NCI-H187 treated with DMSO at 0.1 percent for 48 hours (cell line): ENCODE measurements at places on chromosomes 7 and 10.

- no peak for DNase-seq
Observed at GRCh38 chr10:99292159-99292558, 37.0 kb upstream of the CNNM1 start.

DNA sequence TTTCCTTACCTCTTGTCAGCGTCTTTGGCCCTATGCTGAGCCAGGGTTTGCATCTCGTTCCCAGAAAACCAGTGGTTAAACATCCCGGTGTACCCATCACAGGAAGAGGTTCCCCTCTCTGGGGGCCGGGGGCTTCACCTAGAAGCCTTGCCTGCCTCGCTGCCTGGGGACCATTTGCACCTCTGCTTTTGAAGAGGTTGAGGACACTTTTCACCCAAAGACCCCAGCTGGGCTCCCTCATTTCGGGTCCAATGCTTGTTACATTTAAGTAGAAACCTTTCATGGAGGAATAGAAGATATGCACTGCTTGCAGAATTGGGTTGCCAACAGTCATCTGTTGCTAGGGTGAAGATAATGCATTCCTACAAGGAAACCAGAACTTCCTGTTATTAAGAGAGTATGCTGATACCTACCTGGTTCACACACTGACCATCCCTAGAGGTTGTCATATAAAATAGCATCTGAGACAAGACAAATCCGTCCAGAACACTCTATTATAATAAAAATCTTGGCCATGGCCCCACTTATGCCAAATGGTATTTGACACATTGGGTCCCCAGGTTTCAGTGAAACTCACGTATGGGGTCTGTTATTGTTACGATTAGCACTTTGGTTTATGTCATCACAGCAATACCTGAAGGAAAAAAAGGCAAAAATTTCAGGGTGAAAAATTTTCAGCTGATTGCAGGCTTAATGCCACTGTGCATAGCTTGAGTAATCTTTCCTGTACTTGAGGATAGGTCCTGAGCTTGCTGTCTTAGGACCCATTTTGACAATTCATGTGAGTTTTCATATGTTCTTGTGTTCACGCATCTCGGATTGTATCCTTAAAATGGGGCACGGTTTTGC lies 917 bp downstream of the ZNF365 start:
- DNase-seq: no peak

GRCh38 chr7:132495936-132496335 lies 80.3 kb downstream of the PLXNA4 start:
- no peak for DNase-seq

DNA sequence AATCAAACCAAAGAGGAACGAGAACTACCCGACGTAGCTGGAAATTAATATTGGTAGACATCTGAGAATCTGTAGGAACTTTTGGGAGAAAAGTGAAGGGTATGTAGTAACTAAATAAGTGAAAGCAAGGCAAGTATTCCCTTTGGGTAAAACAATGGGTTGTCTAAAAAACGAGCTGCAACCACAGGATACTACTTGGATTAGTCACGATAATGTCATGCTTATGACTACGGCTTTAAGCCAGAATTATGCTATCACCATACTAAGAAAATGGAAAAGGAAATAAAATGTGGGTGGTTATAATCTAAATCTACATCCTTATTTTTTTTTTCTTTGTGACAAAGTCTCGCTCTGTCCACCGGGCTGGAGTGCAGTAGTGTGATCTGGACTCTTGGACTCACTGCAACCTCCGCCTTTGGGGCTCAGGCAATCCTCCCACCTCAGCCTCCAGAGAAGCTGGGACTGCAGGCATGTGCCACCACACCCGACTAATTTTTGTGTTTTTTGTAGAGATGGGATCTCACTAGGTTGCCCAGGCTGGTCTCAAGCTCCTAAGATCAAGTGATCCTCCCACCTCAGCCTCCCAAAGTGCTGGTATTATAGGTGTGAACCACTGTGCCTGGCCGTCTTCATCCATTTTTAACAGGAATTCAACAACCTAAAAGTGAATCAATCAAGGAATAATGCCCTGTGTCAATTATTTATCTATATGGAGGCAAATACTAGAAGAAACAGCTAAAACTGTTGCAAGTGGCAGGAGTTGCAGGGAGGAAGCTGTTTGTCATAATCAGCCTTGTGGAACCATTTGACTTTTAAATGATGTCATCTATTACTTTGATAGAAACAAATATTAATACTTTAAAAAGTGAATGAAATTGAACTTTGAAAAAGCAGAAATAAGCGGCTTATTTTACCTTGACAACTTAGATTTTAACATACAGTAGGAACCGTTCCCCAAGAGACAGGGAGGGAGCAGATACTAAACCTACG lies 189.3 kb downstream of the PRPF18 start:
- DNase-seq: no peak

DNA sequence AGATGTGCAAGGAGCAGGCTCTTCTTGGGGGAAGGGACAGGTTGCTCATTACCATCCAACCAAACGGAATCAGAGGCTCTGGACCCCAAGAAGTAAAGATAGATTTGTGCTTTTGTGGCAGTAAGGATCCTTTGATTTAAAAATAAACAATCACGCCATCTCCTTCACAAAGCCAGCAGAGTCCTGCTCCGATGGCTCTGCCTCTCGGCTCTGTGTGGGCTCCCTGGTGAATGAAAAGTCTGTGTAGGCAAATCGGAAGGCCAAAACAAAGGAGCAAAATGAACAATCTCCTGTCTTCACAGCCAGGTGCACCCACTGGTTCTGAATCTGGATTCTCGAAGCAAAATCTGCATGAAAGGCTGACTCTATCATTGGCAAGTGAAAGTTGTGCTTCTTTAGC lies 3.8 kb downstream of the PTPRN2 start:
- DNase-seq: no peak

- no peak for DNase-seq
Observed at GRCh38 chr7:130364451-130364850, 15.8 kb upstream of the CPA1 start.

GRCh38 chr10:110356628-110357245 lies 52.0 kb upstream of the SMNDC1 start:
- no peak for DNase-seq

- no peak for DNase-seq
Observed at GRCh38 chr7:97871659-97872024, 566 bp downstream of the ASNS start.

- no peak for DNase-seq
Observed at GRCh38 chr7:74560086-74560719, 97.3 kb upstream of the GTF2I start.

DNA sequence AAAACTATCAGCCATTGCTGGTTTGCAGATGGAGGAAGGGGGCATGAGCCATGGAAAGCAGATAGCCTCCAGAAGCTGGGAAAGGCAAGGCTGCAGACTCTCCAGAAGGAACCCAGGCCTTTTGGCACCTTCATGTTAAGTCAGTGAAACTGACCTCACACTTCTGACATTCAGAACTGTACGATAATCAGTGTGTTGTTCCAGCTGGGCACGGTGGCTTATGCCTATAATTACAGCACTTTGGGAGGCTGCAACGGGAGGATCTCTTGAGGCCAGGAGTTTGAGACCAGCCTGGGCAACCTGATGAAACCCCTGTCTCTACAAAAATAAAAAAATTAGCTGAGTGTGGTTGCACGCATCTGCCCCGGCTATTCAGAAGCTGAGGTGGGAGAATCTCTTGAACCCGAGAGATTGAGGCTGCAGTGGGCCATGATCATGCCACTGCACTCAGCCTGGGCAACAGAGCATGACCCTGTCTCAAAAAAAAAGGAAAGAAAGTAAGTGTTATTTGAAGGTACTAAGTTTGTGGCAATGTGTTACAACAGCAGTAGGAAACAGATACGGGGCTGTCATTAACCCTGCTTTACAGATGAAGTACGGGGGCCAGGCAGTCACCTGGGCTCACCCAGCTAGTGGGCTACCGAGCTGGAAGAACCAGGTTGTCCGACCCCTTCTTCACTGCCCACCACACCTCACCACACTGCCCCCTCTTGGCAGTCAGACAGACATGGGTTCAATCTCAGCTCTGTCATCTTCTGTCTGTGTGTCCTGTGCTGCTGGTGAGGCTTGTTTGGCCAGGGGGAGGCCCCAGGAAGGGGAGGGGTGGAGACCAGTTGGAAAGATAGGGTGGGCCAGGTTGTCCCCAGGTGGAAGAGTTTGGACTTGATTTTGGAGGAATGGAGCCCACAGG lies 18.3 kb downstream of the CHST3 start:
- no peak for DNase-seq

DNA sequence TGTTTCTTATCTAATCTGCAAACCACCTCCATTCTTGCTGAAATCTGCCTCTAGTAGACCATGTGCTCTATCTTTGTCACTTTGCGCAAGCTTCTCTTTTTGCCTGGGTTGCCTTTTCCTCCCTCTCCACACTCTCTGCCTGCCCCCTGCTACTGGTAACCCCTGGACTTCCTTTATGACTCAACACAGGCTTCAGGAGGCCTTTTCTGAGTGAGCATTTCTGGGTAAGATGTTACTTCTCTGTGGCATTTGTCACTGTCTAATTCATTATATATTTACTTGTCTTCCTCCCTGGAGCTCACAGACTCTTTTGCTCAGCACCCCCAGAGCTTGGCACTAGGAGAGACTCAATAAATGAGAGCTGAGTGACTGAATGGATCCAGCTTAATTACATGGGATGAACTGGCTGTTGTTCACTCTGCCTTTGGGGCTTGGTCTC lies 8.4 kb downstream of the GOLGA7B start:
- no peak for DNase-seq

- DNase-seq: no peak
Observed at GRCh38 chr7:124171068-124171467, 138.2 kb upstream of the TMEM229A start.

- no peak for DNase-seq
Observed at GRCh38 chr10:28459453-28460144, 73.3 kb upstream of the WAC start.

GRCh38 chr7:29105752-29106668 lies 40.3 kb downstream of the CPVL start:
- no peak for DNase-seq

GRCh38 chr10:110944792-110945396 lies 25.5 kb downstream of the SHOC2 start:
- no peak for DNase-seq

DNA sequence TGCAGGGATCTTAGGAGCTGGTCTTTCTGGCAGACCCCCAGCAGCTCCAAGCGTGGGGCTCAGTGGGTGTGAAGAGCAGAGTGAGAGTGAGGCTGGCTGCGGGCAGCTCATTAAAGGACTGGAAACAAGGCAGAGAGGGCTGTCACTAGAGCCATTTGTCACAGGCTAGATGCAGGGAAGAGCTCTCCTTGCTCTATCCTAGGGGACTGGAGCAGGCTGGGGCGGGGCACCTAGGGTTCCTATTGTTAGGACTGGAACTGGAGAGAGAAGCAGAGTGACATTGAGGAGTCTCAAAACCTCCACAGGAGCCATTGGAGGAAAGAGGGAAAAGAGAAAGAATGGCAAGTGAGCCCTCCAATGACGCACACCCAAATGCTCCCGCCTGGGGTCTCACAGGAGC lies 772 bp upstream of the DDC start:
- DNase-seq: no peak

DNA sequence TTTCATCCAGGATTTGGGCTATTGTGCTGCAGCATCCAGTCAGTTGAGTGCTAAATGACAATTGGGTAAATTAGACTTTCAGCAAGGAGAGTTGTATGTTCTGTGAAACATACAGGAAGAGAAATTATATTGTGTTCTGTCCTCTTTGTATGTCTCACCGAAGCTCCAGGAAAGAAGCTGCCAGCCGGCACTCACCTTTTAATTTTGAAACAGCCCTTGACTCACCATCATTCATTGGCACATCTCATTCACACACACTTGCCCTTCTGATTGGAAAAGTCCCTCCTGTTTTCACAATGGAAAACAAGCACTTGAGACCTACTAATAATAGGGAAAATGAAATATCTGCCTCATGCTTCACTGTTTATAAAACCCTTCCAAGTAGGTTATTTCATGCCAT lies 495.6 kb downstream of the RPS24 start:
- peak; percentile 89 for DNase-seq

DNA sequence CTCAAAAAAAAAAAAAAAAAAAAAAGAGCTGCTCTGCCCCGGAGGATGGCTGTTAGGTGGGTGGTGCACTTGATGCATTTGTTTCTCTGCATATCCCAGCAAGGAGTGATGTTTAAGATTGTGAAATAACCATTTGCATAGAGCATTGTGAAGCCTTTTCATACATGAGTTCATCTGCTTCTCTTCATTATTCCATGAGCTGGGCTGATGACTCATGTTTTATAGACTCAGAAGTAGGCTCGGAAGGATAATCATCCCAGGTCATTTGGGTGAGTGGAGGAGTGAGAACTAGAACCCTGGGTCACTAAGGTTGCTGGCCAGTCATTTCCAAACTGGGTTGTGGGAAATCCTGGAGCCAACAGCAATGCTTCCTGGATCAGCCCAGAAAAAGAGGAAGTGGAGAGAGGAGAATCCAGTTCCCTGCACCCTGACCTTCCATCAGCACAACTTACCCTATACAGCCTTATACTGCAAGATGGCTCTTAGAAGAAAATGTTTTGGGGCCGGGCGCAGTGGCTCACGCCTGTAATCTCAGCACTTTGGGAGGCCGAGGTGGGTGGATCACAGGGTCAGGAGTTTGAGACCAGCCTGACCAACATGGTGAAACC lies 45.3 kb downstream of the TACC2 start:
- no peak for DNase-seq

DNA sequence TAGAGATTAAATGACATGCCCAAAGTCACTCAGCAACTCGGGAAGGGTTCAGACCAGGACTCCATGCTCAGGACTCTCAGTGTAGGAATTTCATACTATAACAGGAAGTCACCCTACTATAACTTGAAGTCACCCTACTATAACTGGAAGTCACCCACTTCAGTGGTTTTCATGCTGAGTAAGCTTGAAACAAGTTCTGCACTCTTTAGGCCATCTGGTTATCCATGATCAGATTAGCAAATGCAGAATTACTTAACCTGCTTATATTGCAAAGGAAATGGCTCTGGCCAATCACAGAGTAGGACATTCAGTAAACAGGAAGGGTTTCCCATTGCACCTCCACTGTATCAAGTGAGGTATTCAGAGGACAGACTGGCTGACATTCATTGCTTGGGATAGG lies 1240.4 kb downstream of the GATA3 start:
- no peak for DNase-seq

DNA sequence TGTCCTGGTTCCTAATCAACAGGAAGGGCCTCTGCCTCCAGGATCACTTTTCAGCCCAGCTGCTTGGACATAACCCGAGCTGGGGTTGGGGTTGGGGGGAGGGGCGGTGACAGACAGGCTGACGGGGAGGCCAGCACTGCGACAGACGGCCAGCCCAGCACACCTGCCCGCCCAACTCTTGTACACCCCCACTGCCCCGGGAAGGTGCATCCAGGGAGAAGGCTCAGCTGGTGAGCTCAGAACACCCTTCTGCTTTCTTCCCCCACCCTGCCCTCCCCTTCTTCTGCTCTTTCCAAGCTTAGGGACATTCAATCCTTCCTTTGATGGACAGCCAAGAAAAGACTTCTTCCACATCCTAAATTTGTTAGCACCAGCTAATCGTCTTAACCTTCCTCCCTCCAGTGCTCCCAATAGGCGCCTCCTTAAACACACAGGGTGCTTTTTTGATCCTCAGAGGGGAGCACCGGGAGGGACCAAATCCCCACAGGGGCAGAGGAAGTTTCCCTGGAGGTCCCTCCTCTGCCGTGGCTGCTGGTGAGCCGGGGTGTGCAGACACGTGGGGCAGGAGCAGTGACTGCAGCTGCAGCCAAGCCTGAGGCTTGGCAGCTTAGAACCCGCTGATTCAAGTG lies 44.7 kb downstream of the COL13A1 start:
- DNase-seq: no peak
